HepG2 (cell line): ENCODE measurements at places on chromosomes 6 and 20. TPM values are rescaled to one million over a fixed set of nuclear protein-coding genes. Genes with fewer than 3 reads are reported as not detected.

GRCh38 chr6:117592983-117593759 is 9.1 kb downstream of the GOPC start:
- H3K36me3 ChIP-seq: peaks cover 31% of the 10 kb centered on the region; the same call in 2 of the 3 replicates
- no peaks in the 10 kb centered on the region for H3K4me1 ChIP-seq
- H3K27ac ChIP-seq: no peak overlapping the region
- no peak overlapping the region for H3K4me3 ChIP-seq

GRCh38 chr6:157148391-157149323 is 174.7 kb downstream of the TMEM242 start:
- no peak overlapping the region for H3K4me3 ChIP-seq
- peaks cover 18% of the 10 kb centered on the region for H3K36me3 ChIP-seq
- no peaks in the 10 kb centered on the region for H3K4me1 ChIP-seq
- H3K27ac ChIP-seq: no peak overlapping the region

- no peaks in the 10 kb centered on the region for H3K4me1 ChIP-seq
- no peaks in the 10 kb centered on the region for H3K36me3 ChIP-seq
- peaks cover 8% of the 10 kb centered on the region for H3K27me3 ChIP-seq
- H3K4me3 ChIP-seq: no peak overlapping the region
Observed at GRCh38 chr20:56925082-56925830, 296.1 kb downstream of the TFAP2C start.

- H3K4me1 ChIP-seq: peaks cover 36% of the 10 kb centered on the region
- H3K36me3 ChIP-seq: peaks cover 59% of the 10 kb centered on the region
- no peak for DNase-seq
- H3K4me3 ChIP-seq: no peak overlapping the region
Observed at GRCh38 chr20:17987988-17988387, 19.2 kb downstream of the MGME1 start.

DNA sequence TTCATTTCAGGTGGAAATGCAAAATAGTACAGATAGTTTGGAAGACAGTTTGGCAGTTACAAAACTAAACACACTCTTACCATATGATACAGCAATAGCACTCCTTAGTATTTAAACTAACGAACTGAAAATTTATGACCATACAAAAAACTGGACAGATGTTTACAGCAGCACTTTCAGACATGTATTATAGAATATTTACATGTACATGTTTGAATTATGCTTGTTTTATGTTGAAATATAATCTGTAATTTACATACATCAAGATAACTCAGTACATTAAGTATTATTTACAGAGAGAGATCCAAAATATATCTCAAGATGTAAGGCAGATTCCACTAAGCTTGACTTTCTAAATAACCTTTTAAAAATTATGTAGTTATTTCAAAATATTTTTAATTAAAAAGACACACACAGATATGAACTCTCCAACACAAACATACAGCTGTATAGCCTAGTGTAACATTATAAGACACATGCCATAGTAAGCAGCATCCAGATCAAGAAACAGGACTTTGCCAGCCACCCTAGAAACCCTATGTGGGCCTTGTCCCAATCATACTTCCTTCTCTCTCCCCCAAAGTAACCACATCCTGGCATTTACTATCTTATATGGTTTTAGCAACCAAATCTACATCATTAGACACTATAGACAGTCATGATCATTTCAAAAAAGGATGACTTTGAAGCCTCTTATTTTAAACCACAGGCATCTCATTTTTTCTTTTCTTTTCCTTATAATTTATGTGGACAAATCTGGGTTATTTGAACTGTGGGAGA is 82.2 kb downstream of the MAN1A1 start:
- H3K27ac ChIP-seq: no peak overlapping the region
- no peak overlapping the region for H3K4me3 ChIP-seq
- no peaks in the 10 kb centered on the region for H3K27me3 ChIP-seq
- DNase-seq: no peak
- peaks cover 27% of the 10 kb centered on the region for H3K36me3 ChIP-seq
- H3K4me1 ChIP-seq: peaks cover 63% of the 10 kb centered on the region

DNA sequence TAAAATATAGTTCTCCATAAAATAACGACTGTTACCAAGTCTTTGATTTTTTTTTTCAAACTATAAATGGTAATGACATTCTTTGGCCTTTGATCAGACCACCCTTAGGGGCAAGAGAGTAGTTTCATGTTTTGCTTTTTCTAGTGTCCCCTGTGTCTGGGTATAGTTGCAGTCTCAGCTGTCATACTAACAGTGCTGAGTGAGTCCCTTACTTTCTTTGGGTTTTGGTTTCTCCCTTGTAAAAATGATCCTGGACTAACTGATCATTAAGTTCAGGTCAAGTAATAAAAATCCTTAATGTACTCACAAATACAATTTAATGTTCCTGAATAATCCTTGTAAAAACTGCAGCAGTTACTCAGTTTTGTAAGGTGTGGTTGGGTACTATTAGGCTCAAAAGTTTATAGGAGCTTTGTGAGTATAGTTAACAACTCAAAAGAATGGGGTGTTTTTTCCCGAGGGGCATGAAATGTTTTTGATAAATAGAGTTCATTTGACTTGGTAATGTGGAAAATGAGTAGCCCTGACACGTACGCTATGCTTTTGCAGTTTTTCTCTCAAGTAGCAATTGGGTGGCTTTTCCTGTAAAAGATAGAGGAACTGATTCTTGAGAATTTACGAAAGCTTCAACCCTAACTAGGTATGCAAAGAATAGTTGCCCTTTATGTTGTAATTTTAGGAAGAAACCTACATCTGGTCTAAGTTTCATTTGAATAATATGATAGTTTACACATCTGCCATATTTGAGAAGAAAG is 6.2 kb downstream of the PTPN1 start:
- no peaks in the 10 kb centered on the region for H3K36me3 ChIP-seq
- no peak for DNase-seq
- peaks cover 54% of the 10 kb centered on the region for H3K4me1 ChIP-seq
- no peak overlapping the region for H3K4me3 ChIP-seq
- no peak overlapping the region for H3K27ac ChIP-seq

DNA sequence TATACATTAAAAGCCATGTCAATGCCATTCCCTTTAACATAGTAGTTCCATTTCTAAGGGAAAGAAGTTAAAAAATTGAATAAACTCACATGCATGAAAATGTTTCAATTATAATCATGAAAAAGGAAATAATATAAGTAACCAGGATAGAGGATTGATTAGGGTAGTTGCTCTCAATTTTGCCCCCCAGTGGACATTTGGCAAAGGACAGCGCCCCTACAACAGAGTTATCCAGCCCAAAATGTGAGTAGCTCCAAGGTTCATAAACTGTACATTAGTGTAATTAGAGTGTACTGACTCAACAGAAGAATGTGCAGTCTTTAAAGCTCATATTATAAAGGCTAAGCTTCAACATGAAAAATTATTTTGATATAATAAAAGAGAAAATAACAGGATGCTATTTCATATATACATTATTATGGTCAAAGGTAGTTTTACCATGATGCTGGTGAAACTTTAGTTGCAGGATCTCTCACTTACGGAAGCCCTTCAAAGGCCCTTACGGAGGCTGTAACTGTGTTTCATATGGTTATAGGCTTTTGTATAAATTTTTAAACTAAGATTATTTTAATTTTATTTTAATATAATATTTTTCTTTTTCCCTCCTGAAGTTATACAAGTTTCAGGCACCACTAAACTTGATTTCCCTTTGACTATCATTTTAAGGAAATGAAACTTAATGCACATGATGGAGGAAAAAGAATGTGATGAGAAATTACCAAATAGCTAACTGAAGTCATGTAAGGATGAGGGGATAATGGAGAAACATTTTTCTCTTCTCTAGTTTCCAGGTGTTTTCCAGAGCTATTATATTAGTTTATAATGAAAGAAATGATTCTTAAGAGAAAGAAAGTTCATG is 403.6 kb downstream of the PLCB1 start:
- no peak overlapping the region for H3K4me3 ChIP-seq
- no peak overlapping the region for H3K27ac ChIP-seq
- no peaks in the 10 kb centered on the region for H3K4me1 ChIP-seq

DNA sequence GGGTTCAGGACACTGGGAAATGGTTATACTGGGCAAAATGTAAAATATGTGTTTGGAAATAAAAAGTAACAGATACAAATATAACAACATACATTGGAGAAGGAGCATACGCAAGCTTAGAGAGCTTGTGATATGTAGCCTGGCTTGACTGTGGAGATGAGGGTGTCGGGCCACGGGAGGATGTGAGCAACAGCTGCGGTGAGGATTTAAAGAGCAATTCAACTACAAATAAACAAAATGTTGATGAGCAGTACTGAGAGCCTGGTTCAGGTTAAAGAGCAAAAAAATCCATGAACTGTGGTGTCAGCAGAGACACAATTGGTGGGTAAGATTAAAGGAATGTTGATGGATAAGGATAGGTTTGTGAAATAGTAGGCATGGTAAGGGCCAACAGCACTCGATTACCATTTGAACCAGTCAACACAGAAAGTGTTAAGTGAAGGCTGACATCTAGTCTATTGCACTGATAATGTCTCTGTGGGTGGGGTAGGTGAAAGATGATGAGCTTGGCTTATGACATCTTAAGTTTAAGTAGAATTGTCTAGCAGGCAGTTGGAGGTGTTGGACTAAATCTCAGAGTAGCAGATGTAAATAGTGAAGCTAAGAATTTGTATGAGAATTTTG is 723.2 kb downstream of the EPM2A start:
- no peaks in the 10 kb centered on the region for H3K4me1 ChIP-seq
- H3K4me3 ChIP-seq: no peak overlapping the region
- no peaks in the 10 kb centered on the region for H3K36me3 ChIP-seq
- no peak overlapping the region for H3K27ac ChIP-seq
- H3K27me3 ChIP-seq: no peaks in the 10 kb centered on the region; the same call in 2 of the 3 replicates

DNA sequence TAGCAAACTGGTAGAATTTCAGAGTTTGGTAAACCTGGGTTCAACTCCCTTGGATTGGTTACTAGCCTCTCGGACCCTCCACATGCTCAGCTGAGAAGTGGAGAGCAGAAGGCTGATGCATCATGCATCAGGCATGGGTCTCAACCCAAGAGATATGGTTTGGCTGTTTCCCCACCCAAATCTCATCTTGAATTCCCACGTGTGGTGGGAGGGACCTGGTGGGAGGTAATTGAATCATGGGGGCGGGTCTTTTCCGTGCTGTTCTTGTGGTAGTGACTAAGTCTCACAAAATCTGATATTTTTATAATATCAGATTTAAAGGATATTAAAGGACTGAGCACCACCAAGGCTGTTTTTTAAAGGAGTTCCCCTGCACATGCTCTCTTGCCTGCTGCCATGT is 75.1 kb downstream of the PPP1R3G start:
- H3K27ac ChIP-seq: no peak overlapping the region
- H3K4me1 ChIP-seq: no peaks in the 10 kb centered on the region
- H3K27me3 ChIP-seq: no peaks in the 10 kb centered on the region
- no peak for DNase-seq

DNA sequence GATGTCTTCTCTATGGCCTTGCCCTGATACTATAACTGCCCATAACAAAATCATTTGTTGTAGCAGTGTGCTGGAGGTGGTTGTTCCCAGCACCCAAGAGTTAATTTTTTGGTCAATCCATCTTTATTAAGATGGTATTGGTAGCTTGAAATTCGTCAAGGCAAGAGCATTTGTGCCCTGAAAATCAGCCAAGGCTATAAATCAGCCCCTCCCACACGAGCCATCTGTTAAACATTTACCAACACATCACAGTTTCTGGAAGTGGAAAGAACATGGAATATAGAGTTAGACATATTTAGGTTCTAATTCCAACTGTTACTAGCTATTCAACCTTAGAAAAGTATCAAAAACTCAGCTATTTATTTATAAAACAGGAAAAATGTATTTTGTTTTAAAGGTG is 888.4 kb upstream of the GJE1 start:
- no peaks in the 10 kb centered on the region for H3K36me3 ChIP-seq
- no peak overlapping the region for H3K4me3 ChIP-seq
- H3K27ac ChIP-seq: no peak overlapping the region
- no peak for DNase-seq
- H3K4me1 ChIP-seq: no peaks in the 10 kb centered on the region

DNA sequence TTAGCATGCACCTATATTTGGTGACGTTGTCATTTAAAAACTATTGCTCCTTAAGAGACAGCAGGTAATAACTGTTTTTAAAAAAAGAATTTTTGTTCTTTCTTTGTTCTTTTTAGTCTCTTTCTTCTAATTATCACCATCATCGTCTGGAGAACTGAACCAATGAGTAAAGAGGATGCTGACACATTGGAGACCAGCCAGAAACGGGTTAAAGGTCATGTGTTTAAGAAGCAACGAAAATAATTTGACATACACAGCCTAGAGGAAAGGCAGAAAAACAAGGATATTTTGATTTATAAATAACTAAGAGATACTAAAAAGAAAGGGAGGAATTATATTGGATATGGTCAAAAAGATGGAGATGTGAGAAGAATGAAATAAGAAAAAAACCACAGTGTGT is 19.2 kb upstream of the FYN start:
- DNase-seq: no peak
- H3K36me3 ChIP-seq: no peaks in the 10 kb centered on the region
- no peaks in the 10 kb centered on the region for H3K4me1 ChIP-seq
- no peak overlapping the region for H3K27ac ChIP-seq
- H3K27me3 ChIP-seq: no peaks in the 10 kb centered on the region; the same call in 1 of the 2 replicates

DNA sequence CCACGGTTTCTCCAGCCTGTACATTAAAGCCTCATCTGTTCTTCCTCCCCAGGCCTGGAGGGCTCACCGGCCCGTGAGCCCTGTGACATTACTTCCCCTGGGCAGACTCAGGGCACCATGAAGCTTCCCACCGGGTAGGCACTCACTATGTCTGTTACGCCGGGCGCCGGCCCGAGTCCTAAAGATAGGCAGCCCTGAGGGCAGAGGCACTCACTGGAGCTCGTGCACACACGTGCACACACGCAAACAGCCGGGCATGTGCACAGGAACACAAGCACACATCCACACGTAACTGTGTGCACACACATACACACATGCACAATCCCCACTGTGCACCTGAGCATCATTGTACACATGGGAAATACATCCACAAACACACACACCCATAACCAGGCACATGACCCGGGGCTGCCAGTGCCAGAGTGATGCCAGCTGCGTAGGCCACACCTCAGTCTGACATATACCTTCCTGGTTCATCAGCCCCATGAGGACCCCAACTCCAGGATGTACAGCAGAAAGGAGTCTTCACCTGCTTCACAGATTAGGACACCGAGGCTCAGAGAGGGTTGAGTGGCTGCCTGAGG is 83.7 kb downstream of the YTHDF1 start:
- peaks cover 78% of the 10 kb centered on the region for H3K27me3 ChIP-seq
- H3K4me1 ChIP-seq: no peaks in the 10 kb centered on the region
- no peak for DNase-seq

DNA sequence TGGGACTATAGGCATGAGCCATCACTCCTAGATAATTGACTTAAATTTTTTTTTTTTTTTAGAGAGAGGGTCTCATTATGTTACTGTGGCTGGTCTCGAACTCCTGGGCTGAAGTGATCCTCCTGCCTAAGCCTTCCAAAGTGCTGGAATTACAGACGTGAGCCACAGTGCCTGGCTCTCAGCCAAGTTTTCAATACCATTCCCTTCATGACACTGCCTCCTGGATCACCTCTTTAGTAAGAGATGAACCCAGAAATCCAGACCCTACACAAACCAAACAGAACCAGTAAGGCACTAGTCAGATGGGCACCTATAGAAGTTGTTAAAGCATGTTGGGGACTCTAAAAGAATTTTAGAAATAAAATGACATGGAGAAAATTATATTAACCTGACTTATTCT is 18.3 kb upstream of the RIMS4 start:
- DNase-seq: no peak
- H3K4me1 ChIP-seq: no peaks in the 10 kb centered on the region
- H3K36me3 ChIP-seq: no peaks in the 10 kb centered on the region

The BPIFB1 gene
- 0.18 and 0.82 TPM in 2 replicates for total RNA-seq

The ZNF391 gene
- 1.7 and 2.7 TPM in 2 replicates for total RNA-seq

The SAMD3 gene
- total RNA-seq: not detected in 2 replicates

The OR2H1 gene
- total RNA-seq: not detected in 2 replicates

The KCNK17 gene
- total RNA-seq: not detected in 2 replicates

The ULBP1 gene
- total RNA-seq: 0.04 TPM in 1 of 2 replicates, not detected in the other

The CLPSL1 gene
- total RNA-seq: not detected in 2 replicates

The NOX3 gene
- total RNA-seq: 0.18 and 0.24 TPM in 2 replicates

The DLK2 gene
- 0.74 and 1.2 TPM in 2 replicates for total RNA-seq
